ENCODE measurements at places on chromosomes 1 and 21.

- no peak for DNase-seq
These were observed 30.8 kb upstream of the FAM89A start for GRCh38 chr1:231070758-231071444.

GRCh38 chr1:67791686-67792085 is 41.6 kb downstream of the GNG12 start:
- DNase-seq, result no peak

DNA sequence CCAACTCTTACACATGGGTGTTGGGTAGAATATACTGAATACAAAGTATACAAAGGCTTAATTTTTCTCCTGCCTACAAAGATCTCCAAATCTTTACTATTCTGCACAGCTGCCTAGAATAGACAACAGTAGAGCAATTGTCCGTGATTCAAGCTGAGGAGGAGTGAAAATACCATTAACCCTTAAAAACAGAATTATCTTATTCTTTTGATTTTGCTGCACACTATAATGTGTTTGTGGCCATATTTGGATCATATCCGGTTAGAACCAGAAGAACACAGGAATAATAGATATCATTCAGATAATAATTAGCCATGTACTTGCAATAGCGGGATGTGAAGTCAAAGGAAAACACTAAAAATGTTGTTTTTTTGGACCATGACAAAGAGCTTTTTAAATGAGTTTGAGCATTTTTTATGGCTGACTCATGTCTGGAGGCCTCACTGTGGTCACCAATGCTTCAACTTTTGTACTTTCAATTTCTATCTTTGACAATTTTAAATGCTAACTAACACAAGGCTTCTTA is 197.6 kb upstream of the FOXD3 start:
- no peak for DNase-seq

DNA sequence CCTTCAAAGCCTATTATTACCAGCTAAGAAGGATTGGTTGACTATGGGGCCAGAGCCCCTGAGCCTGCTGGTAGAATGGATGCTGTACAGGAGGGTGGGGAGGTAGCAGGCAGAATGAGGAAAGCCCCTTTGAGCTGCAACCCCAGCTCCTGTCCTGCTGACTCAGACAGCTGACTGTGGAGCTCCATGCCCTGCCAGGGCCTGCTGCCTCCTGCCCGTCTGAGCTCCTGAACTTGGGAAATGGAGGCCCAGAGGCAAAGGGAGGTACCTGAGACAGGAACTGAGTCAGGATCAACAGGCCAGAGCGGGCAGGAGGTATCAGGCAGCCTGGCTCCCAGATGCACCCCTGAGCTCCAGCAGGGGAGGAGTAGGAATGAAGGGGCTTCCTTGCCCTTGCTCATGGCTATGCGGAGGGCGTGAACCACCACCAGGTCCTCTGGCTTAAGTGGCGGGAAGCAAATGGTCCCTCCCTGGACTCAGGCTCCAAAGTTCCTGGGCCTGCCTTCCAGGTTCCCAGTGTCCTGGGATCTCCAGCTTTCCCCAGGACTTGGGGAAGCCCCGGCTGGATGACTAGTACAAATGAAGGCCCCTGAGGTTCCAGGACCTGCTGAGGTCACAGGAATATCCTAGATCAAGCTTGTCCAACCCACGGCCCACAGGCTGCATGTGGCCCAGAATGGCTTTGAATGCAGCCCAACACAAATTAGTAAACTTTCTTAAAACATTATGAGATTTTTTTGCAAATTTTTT is 3.9 kb upstream of the SFN start:
- no peak for DNase-seq

DNA sequence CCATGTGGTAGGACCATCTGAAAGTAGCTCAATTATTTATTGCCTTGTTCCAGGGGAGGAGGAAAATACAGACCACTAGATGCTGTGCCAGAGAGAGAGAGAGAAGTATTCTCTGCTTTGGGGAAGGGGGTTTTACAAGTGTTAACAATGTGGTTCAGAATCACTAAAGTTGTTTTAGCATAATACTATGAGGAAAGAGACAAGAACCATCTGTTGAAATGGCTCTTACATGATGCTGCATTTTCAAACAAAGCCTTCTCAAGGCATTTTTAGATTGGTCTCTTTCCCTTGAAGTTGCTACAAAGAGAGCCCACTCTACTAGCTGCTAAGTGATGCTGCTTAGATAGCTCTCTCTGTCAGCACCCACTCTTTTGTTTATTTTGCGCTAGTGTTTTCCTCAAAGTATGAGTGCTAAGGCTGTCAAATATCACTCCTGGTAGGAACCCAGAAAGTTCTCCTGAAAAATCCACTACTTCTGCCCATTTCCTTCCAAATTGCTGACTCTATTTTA is 255.1 kb downstream of the NFIA start:
- no peak for DNase-seq

GRCh38 chr1:40636777-40637176 is 28.7 kb downstream of the RIMS3 start:
- no peak for DNase-seq

- DNase-seq, result no peak
These were observed 134.2 kb downstream of the TLR5 start for GRCh38 chr1:223008808-223009207.

GRCh38 chr1:56434025-56434424 is 145.3 kb downstream of the PLPP3 start:
- DNase-seq, result no peak

GRCh38 chr1:26496861-26497260 is 24.6 kb downstream of the HMGN2 start:
- no peak for DNase-seq

GRCh38 chr1:162420120-162420519 is 8.2 kb upstream of the SH2D1B start:
- no peak for DNase-seq

GRCh38 chr21:40021558-40022351 is 154.5 kb downstream of the PCP4 start:
- no peak for DNase-seq

- DNase-seq, result no peak
These were observed 260.5 kb downstream of the KCNJ6 start for GRCh38 chr21:37655611-37656300.

- DNase-seq, result no peak
These were observed 534.6 kb upstream of the PTBP2 start for GRCh38 chr1:96187020-96187419.

GRCh38 chr21:44496564-44497550 is 41.5 kb downstream of the LRRC3 start:
- no peak for DNase-seq

DNA sequence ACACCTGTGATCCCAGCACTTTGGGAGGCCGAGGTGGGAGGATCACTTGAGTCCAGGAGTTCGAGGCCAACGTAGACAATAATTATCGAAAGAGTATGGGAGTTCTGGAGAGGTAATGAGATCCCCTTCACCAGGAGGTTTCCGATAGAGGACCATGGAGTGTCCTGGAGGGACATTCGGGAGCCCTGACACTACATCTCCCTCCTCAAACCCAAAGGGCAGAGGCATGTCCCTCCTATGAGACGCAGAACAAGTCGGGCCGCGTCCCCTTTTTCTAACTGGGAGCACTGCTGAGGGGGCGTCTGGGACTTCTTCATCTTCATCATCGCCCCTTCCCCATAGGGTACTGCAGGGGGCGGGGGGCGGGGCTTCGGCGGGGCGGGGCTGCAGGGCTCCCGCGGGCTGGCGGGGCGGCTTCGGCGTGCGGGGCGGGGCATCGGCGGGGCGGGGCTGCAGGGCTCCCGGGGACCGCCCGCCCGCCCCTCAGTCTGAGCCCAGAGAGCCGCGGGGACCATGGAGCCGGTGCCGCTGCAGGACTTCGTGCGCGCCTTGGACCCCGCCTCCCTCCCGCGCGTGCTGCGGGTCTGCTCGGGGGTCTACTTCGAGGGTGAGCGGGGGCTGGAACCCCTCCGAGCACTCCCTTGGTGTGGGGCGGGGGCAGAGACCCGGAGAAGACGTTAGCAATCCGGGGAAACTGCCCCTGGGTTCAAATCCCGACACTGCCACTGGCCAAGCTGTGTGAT is at the start of gene THEMIS2:
THEMIS2 (plus strand) TSS at position 486 of the 743 bp plus-strand sequence; CDS start at position 514, 28 bp downstream.
- peak; percentile 54 for DNase-seq

- DNase-seq, result no peak
These were observed 709 bp downstream of the GART start for GRCh38 chr21:33541105-33541711.

DNA sequence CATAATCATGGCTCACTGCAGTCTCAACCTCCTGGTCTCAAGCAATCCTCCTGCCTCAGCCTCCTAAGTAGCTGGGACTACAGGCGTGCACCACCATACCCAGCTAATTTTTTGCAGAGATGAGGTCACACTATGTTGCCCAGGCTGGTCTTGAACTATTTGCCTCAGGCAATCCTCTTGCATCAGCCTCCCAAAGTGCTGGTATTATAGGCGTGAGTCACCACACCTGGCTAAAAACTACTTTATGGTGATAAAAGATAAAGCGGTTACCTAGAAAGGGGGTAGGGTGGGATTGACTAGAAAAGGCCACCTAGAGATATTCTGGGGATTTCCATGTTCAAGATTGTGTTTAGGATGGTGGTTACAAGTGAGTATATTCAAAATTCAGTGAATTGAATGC is 5.0 kb downstream of the TSTD1 start:
- DNase-seq, result no peak

DNA sequence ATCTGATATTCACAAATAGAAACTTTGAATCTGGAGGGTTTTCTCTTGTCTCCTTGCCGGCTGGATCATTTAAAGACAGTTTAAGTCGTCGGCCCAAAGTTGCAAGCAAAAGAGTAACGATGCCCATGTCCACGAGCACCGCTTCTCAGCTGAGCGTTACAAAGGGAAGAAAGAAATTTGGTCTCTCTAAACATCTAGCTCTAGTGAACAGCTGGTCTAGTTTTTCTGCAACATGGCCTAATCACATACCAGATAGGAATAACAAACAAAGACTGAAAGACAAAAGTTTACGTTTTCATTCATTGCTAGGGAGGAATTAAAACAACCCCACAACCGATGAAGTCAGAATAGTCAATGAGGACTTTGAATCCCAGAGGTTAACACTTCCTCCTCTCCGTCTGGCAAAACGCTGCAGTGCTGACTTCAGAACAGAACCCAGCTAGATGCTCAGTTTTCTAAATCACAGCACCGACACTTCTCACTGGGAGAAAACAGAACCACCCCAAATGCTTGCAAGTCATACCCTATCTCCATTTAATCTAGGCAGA is 69.4 kb downstream of the NTPCR start:
- DNase-seq, result no peak

- no peak for DNase-seq
These were observed 10.4 kb upstream of the KCNAB2 start for GRCh38 chr1:6035303-6035702.

GRCh38 chr1:40204856-40205255 is 42.9 kb upstream of the TMCO2 start:
- no peak for DNase-seq

DNA sequence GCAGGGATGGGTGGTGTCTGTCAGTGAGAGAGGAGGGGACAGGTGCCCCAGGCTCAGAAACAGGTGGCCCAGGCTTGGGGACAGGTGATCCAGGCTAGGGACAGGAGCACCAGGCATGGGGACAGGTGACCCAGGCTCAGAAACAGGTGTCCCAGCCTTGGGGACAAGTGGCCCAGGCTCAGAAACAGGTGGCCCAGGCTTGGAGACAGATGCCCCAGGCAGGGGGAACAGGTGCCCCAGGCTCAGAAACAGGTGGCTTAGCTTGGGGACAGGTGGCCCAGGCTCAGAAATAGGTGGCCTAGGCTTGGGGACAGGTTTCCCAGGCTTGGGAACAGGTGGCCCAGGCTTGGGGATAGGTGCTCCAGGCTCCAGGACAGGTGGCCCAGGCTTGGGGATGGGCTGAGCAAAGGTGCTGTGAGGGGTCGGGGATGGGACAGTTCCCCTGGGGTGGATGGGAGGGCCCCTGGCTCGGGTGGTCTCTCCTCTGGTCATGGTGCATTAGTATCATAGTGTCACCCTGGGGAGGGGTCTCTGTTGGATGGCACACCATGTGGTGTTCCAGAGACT is 87.7 kb upstream of the C1orf174 start:
- DNase-seq, result no peak

DNA sequence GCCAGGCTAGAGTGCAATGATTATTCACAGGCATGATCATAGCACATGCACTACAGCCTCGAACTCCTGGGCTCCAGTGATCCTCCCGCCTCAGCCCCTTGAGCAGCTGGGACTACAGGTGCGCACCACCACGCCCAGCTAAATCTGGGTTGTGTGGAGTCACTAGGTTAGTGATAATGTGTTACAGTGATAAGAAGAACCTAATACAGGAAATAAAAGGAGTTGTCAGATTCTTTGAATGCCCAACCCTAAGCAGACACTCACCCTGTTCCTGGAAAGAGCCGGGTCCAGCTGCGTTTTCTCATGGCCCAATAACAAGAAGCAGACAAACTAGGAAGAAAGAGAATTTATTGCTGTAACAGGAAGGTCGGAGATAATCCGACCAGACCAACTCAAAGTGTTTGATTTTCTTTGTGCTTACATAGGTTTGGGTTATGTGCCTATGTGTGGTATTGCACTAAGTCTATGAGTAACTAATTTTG is 8.8 kb downstream of the IFNGR2 start:
- DNase-seq, result no peak

GRCh38 chr1:80384959-80385358 is 1378.4 kb upstream of the ADGRL4 start:
- no peak for DNase-seq

GRCh38 chr1:19644681-19645410 is 735 bp downstream of the NBL1 start:
- no peak for DNase-seq

- DNase-seq, result no peak
These were observed 66.1 kb downstream of the TMCO4 start for GRCh38 chr1:19733615-19734014.

GRCh38 chr1:207787776-207788175 is 35.9 kb downstream of the CD46 start:
- no peak for DNase-seq

- no peak for DNase-seq
These were observed 66.0 kb upstream of the TINAGL1 start for GRCh38 chr1:31510304-31510703.

- no peak for DNase-seq
These were observed 28.9 kb upstream of the SERBP1 start for GRCh38 chr1:67459068-67459467.

- DNase-seq, result no peak
These were observed 33.2 kb downstream of the RCSD1 start for GRCh38 chr1:167663002-167663772.

DNA sequence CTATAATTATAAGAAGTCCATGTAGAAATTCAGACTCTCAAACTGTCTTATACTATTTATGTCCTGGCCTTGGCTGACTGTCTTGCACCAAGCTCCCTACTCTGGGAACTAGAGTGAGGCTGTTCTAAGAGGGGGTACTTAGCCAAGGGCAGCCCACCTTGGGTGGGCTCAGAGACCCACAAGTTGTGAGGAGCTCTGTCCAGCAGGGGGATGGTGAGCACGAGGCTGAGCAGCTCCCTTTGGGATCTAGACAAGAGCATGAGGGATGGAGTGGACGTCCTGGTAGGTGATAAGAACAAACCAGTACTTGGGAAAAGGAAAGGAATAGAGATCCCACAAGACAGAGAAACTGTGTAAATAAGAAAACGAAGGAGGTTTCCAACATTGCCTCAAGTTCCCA is 127.1 kb upstream of the SLC44A3 start:
- no peak for DNase-seq

- no peak for DNase-seq
These were observed 62.2 kb upstream of the GRIK3 start for GRCh38 chr1:37096523-37096922.

GRCh38 chr21:21162786-21163185 is 164.6 kb downstream of the NCAM2 start:
- no peak for DNase-seq
